ENCODE measurements at places on chromosomes 12 and 14. TPM values are rescaled to one million over a fixed set of nuclear protein-coding genes. Genes with fewer than 3 reads are reported as not detected.

Gene MANSC4
- total RNA-seq = not detected

Gene OR10G2
- total RNA-seq = not detected

DNA sequence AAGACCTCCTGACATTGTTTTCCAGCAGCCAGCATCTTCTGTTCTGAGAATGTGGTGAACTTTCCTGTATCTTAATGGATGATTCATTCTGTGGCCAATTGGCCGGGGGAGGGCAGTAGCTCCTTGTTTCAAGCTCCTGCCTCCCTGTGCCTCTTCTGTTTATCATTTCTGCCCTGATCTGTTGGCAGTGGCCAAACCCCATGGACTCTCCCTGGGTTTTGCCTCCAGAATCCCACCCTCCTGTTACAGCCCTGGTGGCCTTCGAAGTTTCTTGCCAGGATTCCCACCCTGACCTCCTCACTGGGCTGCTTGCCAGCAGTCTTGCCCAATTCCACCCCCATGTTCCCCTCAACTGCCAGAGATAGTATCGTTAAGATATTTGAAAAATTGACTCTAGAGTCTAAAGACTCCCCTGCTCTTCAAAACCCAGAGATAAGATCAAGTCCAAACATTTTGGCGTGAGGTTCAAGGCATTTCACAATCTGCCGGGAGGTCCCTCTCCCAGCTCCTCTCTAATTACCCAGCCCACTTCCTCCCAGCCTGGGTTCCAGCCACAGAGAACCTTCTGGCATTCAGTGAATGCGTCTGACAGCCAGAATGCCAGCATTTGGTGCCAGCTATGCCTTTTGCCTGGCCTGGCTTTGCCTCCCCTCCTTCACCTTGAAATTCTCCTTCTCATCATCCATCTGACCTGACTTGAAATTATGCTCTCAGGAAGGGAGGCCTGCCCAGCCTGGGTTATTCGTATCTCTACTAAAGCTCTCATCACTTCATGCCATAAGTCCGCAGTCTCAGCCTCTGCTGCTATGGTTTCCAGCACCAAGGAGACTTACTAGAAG is 37.7 kb upstream of the TXNRD1 start:
- no peaks in the 10 kb centered on the region for H3K27me3 ChIP-seq
- H3K4me1 ChIP-seq = peaks cover 31% of the 10 kb centered on the region
- H3K36me3 ChIP-seq = no peaks in the 10 kb centered on the region

GRCh38 chr14:32021341-32021740 is 55.8 kb upstream of the ARHGAP5 start:
- no peaks in the 10 kb centered on the region for H3K4me1 ChIP-seq
- H3K36me3 ChIP-seq = no peaks in the 10 kb centered on the region
- H3K27me3 ChIP-seq = peaks cover 12% of the 10 kb centered on the region
- no peak overlapping the region for H3K27ac ChIP-seq

DNA sequence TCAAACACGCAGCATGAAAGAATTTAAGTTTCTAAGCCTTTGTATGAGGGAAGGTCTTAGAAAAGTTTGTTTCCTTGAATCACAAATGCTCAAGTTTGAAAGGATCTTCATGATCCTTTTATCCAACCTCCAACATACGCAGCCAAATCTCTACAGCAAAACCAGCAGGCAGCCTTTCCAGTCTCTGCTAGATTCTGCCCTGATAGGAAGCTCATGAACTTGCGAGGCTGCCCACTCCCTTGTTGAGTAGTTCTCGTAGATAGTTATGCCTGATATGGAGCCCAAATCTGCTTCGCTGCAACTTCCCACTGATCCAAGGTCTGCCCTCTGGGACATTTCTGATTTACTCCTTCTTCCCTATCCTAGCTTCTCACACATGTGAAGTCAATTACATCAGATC is 272.9 kb downstream of the EGLN3 start:
- H3K4me1 ChIP-seq = peaks cover 58% of the 10 kb centered on the region
- DNase-seq = no peak
- no peak overlapping the region for H3K27ac ChIP-seq

GRCh38 chr14:38122241-38122640 is 85.5 kb upstream of the SSTR1 start:
- no peaks in the 10 kb centered on the region for H3K36me3 ChIP-seq
- H3K27me3 ChIP-seq = no peaks in the 10 kb centered on the region
- H3K4me1 ChIP-seq = no peaks in the 10 kb centered on the region
- H3K27ac ChIP-seq = no peak overlapping the region

DNA sequence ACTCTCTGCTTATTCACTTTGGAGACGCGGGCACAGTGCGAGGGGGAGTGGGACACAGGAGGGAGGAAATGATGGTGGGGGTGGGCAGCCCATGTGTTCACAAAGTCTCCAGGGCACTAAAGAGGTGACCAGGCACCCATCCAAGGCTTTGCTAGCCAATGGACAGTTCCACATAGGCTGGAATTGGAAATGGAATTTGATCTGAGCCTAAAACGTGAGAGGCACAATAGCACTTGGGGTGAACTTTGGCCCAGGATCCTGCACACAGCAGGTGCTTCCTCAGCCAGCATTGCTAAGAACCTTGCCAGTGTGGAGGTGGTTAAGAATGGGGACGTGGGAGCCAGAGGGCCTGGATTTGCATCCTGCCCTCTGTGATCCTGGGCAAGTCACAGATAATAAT is 193.8 kb downstream of the CHST11 start:
- no peaks in the 10 kb centered on the region for H3K27me3 ChIP-seq
- no peak for DNase-seq
- H3K4me1 ChIP-seq = no peaks in the 10 kb centered on the region
- H3K27ac ChIP-seq = no peak overlapping the region

- H3K27ac ChIP-seq = no peak overlapping the region
- no peaks in the 10 kb centered on the region for H3K36me3 ChIP-seq
- no peaks in the 10 kb centered on the region for H3K4me1 ChIP-seq
Observed at GRCh38 chr12:38586789-38587188, 270.2 kb downstream of the ALG10B start.

- no peak overlapping the region for H3K4me3 ChIP-seq
- H3K27me3 ChIP-seq = no peaks in the 10 kb centered on the region
- no peak overlapping the region for H3K27ac ChIP-seq
- DNase-seq = no peak
Observed at GRCh38 chr14:51342226-51342625, 102.2 kb downstream of the TMX1 start.

DNA sequence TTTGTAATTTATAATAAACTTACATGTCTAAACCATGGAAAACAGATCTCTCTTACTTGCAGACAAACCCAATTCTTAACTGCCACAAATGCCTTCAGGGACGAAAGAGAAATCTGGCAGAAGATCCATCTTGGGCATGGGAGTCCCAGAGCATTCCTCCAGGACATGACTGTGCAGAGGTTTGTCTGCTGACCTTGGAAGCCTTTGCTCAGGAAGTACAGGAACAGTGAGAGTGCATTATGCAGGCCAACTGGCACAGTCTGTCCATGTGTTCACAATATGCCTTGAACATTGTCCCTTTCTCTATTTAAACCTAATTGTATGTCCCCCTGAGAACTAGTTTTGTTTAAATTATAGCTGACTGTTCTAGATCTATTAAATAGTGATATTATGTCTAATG is 467.1 kb downstream of the ATP23 start:
- no peaks in the 10 kb centered on the region for H3K36me3 ChIP-seq
- H3K27ac ChIP-seq = peak overlapping the region; percentile 9
- no peaks in the 10 kb centered on the region for H3K27me3 ChIP-seq
- DNase-seq = no peak

DNA sequence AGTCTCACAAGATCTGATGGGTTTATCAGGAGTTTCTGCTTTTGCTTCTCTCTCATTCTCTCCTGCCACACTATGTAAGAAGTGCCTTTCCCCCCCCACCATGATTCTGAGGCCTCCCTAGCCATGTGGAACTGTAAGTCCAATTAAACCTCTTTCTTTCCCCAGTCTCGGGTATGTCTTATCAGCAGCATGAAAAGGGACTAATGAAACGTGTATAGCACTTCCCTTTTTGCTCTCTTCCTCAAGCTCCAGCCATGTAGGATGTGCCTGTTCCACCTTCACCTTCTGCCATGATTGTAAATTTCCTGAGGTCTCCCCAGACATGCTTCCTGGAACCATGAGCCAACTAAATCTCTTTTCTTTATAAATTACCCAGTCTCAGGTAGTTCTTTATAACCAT is 7.0 kb upstream of the CRACR2A start:
- no peaks in the 10 kb centered on the region for H3K4me1 ChIP-seq
- peaks cover 22% of the 10 kb centered on the region for H3K27me3 ChIP-seq
- no peak overlapping the region for H3K27ac ChIP-seq
- no peak for DNase-seq
- no peak overlapping the region for H3K4me3 ChIP-seq

DNA sequence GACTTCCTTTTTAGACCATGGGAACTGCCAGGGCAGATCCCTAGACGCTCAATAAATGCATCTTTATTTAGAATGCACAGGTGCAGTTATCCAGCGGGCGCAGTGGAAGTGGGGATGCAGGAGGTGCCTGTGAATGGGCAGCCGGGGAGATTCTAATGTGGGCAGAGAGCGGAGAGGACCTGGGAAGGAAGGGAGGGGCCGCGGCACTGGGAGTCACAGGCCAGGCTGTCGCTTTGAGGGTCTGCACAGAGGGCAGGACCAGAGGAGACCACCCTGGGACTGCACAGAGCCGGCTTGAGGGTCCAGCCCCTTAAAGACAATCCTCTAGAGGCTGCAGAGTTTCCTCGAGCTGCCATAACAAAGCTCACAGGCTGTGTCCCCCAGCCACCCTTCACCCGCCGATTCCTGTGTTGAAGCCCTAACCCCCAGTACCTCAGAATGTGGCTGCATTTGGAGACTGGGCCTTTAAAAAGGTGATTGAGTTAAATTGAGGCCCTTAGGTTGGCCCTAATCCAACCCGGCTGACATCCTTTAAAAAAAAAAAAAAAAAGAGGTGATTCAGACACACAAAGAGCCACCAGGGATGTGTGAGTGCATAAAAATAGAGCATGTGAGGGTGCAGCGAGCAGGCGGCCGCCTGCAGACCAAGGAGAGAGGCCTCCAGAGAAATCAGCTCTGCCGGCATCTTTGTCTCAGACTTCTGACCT is 44.4 kb upstream of the PPP2R5C start:
- peaks cover 13% of the 10 kb centered on the region for H3K4me1 ChIP-seq
- H3K36me3 ChIP-seq = no peaks in the 10 kb centered on the region
- H3K27me3 ChIP-seq = no peaks in the 10 kb centered on the region
- H3K27ac ChIP-seq = peak overlapping the region; percentile 31
- no peak overlapping the region for H3K4me3 ChIP-seq
- peak; percentile 75 for DNase-seq

DNA sequence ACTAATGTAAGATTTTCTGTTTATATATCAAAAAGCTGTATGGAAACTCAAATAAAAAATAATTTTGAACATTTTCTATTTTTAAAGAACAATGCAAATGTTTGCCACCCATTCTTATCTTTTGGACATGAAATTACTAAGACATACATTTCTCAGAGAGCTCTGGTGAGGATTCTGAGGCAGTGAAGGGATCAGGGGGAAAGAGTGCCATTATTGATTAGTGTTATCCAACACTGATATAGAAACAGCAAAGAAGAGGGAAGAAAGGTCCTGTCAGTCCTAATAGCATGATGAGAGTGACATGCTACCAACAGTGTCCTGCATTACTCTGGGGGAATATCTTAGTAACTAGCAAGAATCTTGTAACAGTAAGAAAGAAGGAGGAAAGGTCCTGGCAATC is 282.2 kb downstream of the RPL10L start:
- DNase-seq = no peak
- H3K27me3 ChIP-seq = no peaks in the 10 kb centered on the region
- no peak overlapping the region for H3K27ac ChIP-seq
- no peaks in the 10 kb centered on the region for H3K4me1 ChIP-seq

DNA sequence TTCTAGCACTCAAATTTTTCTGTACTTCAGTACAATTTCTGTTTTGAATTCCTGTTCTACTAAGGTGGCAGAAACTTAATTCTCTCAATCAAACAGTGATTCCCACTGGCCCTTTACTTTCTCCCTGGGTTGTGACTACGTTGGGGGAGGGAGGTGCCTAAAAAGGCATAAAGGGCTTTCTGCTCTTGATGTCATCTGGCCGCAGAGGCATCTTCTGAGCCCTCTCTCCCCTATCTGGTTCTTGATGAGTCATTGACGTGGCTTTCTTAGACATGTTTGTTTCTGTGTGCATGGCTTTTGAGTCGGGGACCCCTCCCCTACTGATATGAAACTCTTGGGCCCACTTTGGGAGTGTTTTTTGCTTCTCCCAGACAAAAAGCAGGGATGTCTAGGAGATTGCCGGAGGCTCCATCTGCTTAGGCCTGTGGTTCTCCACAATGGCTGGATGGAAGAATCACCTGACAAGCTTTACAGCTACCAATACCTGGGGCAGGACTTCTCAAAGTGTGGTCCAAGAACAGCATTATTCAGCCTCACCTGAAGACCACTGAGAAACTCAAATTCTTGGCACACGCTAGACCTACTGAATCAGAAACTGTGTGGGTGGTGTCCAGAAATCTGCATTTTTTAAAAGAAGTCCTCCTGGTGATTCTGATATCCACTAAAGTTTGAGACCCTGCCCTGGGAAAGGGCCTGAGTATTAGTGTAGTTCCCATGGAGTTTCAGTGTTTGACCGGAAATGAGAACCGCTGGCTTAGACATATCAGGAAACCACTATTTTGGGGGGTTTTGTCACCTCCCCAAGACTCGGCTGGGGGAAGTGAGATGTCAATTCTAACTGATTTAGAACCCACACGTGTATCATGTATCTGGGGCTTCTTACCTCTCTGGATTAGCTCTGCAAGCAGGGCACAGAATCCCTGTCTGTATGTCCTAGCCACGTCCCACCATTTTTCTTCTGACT is 395.7 kb upstream of the PDE3A start:
- H3K27ac ChIP-seq = peak overlapping the region; percentile 95
- no peak overlapping the region for H3K4me3 ChIP-seq
- no peaks in the 10 kb centered on the region for H3K36me3 ChIP-seq
- no peaks in the 10 kb centered on the region for H3K27me3 ChIP-seq
- peaks cover 56% of the 10 kb centered on the region for H3K4me1 ChIP-seq
- no peak for DNase-seq

DNA sequence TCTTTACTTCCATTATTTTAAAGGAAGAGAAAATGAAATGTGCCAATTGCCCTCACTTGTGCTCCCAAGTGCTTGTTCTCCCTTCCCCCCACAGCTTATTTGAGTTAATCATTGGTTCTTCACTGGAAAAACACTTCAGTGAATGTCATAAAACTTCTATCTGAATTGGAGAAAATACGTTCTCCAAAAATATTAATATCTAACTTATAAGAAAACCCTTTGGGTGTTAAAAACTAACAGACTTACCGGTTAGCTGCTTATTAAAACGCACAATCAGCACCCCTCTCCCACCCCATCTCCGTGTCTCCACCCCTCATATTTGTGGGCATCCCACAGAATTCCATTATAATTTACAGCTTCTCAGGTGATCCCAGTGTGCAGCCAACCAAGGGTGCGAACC is 31.7 kb downstream of the PLEKHA5 start:
- H3K27me3 ChIP-seq = no peaks in the 10 kb centered on the region
- H3K36me3 ChIP-seq = peaks cover 15% of the 10 kb centered on the region
- DNase-seq = no peak
- H3K4me1 ChIP-seq = peaks cover 27% of the 10 kb centered on the region

GRCh38 chr14:100282083-100282350 is 24.2 kb downstream of the SLC25A29 start:
- H3K4me3 ChIP-seq = no peak overlapping the region
- DNase-seq = no peak
- no peaks in the 10 kb centered on the region for H3K27me3 ChIP-seq
- no peak overlapping the region for H3K27ac ChIP-seq
- peaks cover 42% of the 10 kb centered on the region for H3K4me1 ChIP-seq

Measured in osteocyte (in vitro differentiated cells).